ENCODE measurements at places on chromosomes 12 and 14. TPM values are rescaled to one million over a fixed set of nuclear protein-coding genes. Genes with fewer than 3 reads are reported as not detected.

GRCh38 chr12:117980616-117981015 lies 11.8 kb upstream of the KSR2 start:
- H3K4me1 ChIP-seq = no peaks in the 10 kb centered on the region
- H3K4me3 ChIP-seq = no peak overlapping the region
- no peaks in the 10 kb centered on the region for H3K36me3 ChIP-seq
- H3K27ac ChIP-seq = no peak overlapping the region
- peaks cover 2% of the 10 kb centered on the region for H3K27me3 ChIP-seq

GRCh38 chr14:29671034-29671433 lies 256.6 kb downstream of the PRKD1 start:
- H3K4me3 ChIP-seq = no peak overlapping the region
- H3K36me3 ChIP-seq = no peaks in the 10 kb centered on the region
- H3K4me1 ChIP-seq = peaks cover 7% of the 10 kb centered on the region
- no peak overlapping the region for H3K27ac ChIP-seq
- no peak for DNase-seq
- H3K27me3 ChIP-seq = no peaks in the 10 kb centered on the region

- no peak overlapping the region for H3K4me3 ChIP-seq
- H3K4me1 ChIP-seq = peaks cover 11% of the 10 kb centered on the region
- H3K27ac ChIP-seq = peak overlapping the region; percentile 74
- DNase-seq = no peak
- H3K36me3 ChIP-seq = peaks cover 36% of the 10 kb centered on the region
Observed at GRCh38 chr12:109912855-109913321, 12.8 kb downstream of the TCHP start.

GRCh38 chr12:110921262-110921661 lies 883 bp upstream of the MYL2 start:
- no peaks in the 10 kb centered on the region for H3K36me3 ChIP-seq
- peaks cover 13% of the 10 kb centered on the region for H3K4me1 ChIP-seq
- peaks cover 20% of the 10 kb centered on the region for H3K27me3 ChIP-seq
- DNase-seq = no peak
- H3K4me3 ChIP-seq = no peak overlapping the region

DNA sequence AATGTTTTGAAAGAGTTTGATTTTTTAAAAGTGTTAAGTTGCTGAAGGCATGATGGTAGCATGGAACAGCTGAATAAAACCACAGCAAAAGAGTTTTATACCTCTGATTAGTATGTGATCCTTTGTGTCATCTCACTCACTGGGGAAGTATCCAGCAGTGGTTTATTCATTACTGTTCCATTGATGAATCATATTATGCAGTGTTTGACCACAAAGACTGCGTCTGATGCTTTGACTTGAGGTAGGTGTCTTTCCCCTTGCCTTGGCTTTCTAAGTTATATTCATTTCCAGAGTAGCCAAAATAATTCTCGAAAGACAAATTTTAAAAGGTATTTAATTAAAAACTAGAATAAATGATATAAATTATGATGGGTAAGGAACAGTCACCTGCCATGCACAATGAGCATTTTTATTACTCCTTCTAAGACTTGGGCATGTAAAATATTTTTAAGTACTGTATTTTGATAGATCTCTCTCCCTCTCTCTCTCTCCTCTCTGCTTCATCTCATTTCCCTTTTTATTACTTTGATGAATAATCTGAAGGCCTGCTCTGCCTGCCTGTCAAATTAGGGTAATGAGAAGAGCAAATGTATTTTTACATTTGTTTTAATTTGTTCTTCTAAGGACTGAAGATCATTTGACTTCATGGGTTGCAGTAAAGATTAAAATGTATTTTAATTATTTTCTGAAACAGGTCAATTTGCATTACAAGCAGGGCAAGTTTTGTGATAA lies 164.9 kb downstream of the NAV3 start:
- H3K36me3 ChIP-seq = no peaks in the 10 kb centered on the region
- H3K4me3 ChIP-seq = no peak overlapping the region
- no peaks in the 10 kb centered on the region for H3K27me3 ChIP-seq
- H3K27ac ChIP-seq = no peak overlapping the region
- DNase-seq = no peak
- H3K4me1 ChIP-seq = peaks cover 14% of the 10 kb centered on the region

DNA sequence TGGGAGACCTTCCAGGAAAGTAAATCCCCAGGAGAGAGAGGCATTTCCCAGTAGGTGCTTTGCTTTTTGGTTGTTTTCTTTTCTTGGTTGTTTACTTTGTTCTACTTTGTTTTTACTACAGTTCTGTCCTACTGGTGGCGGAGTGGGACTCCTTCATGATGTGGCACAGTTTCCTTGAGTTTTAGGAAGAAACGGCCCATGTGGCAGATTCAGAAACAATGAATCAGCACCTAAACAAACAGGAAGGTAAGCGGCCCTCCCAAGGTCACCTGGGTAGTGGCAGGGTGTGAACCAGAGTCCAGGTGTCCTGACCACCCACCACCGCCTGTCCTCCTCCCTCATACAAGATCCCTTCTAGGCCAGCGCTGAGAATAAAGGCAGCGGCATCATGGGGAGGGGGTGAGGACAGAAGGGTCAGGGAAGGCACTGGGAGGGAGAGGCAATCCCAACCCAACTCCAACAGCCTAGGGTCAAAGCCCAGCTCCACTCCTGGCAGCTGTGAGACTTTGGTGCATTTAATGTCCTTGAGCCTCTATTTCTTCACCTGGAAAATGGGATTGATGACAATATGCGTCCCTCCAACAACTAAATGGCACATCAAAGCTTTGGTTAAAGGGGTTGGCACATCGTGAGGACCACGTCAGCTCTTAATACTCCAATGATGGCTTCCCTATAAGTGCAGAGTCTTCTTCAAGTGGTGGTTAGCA lies 111.5 kb upstream of the BCL2L14 start:
- H3K4me1 ChIP-seq = peaks cover 18% of the 10 kb centered on the region
- H3K27me3 ChIP-seq = peaks cover 18% of the 10 kb centered on the region
- no peaks in the 10 kb centered on the region for H3K36me3 ChIP-seq
- no peak for DNase-seq
- H3K4me3 ChIP-seq = no peak overlapping the region
- peak overlapping the region; percentile 77 for H3K27ac ChIP-seq

DNA sequence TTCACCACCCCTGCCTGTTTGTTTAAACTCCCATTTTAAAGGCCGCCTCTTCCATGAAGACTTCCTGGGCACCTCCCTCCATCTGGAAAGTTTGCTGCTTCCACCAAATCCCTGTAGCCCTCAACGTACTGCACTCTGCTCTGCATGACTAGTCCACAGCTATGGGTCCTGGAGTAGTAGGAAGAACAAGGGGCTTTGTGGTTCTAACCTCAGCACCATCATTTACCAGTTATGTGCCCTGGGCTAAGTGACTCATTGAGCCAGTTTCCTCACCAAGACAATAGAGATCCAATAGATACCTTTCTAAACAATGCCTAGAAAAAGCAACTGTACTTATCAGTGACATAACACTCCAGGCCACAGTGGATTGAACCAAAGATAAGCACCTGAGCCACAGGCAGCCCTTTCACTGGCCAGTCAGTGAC lies 8.5 kb upstream of the LTBP2 start:
- peaks cover 67% of the 10 kb centered on the region for H3K4me1 ChIP-seq
- no peak overlapping the region for H3K4me3 ChIP-seq
- DNase-seq = no peak
- peaks cover 1% of the 10 kb centered on the region for H3K36me3 ChIP-seq

DNA sequence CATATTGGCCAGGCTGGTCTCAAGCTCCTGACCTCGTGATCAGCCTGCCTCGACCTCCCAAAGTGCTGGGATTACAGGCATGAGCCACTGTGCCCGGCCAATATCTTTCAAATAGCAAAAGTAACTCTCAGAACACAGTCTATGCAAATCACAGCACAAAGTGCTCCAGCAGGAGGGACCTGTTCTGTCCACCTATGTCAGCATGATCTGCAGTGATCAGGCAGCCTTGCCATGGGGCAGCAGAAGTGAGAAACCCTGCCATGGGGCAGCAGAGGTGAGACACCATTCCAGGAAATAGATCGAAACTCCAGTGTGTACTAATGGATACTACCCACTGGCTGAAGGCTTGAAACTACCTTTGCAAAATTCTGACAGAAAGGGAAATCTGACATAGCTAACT lies 78.5 kb upstream of the EIF5 start:
- H3K4me3 ChIP-seq = no peak overlapping the region
- H3K27me3 ChIP-seq = peaks cover 14% of the 10 kb centered on the region
- no peak for DNase-seq
- H3K27ac ChIP-seq = no peak overlapping the region

GRCh38 chr14:52929192-52929807 lies 21.6 kb downstream of the FERMT2 start:
- H3K27ac ChIP-seq = peak overlapping the region; percentile 54
- peaks cover 3% of the 10 kb centered on the region for H3K36me3 ChIP-seq
- DNase-seq = no peak
- no peak overlapping the region for H3K4me3 ChIP-seq
- H3K27me3 ChIP-seq = no peaks in the 10 kb centered on the region

GRCh38 chr14:97267509-97267908 lies 470.3 kb downstream of the VRK1 start:
- H3K27me3 ChIP-seq = no peaks in the 10 kb centered on the region
- no peaks in the 10 kb centered on the region for H3K36me3 ChIP-seq
- no peak overlapping the region for H3K27ac ChIP-seq
- no peak for DNase-seq
- H3K4me1 ChIP-seq = no peaks in the 10 kb centered on the region
- H3K4me3 ChIP-seq = no peak overlapping the region

GRCh38 chr14:61603736-61604135 lies 91.6 kb upstream of the HIF1A start:
- DNase-seq = no peak
- H3K4me3 ChIP-seq = no peak overlapping the region
- H3K4me1 ChIP-seq = peaks cover 57% of the 10 kb centered on the region
- H3K27me3 ChIP-seq = no peaks in the 10 kb centered on the region

DNA sequence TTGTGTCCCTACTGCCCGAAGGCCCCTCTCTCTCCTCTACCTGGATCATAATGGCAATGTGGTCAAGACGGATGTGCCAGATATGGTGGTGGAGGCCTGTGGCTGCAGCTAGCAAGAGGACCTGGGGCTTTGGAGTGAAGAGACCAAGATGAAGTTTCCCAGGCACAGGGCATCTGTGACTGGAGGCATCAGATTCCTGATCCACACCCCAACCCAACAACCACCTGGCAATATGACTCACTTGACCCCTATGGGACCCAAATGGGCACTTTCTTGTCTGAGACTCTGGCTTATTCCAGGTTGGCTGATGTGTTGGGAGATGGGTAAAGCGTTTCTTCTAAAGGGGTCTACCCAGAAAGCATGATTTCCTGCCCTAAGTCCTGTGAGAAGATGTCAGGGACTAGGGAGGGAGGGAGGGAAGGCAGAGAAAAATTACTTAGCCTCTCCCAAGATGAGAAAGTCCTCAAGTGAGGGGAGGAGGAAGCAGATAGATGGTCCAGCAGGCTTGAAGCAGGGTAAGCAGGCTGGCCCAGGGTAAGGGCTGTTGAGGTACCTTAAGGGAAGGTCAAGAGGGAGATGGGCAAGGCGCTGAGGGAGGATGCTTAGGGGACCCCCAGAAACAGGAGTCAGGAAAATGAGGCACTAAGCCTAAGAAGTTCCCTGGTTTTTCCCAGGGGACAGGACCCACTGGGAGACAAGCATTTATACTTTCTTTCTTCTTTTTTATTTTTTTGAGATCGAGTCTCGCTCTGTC lies 1.8 kb downstream of the INHBE start:
- DNase-seq = no peak
- no peaks in the 10 kb centered on the region for H3K27me3 ChIP-seq
- no peak overlapping the region for H3K4me3 ChIP-seq
- H3K36me3 ChIP-seq = no peaks in the 10 kb centered on the region

DNA sequence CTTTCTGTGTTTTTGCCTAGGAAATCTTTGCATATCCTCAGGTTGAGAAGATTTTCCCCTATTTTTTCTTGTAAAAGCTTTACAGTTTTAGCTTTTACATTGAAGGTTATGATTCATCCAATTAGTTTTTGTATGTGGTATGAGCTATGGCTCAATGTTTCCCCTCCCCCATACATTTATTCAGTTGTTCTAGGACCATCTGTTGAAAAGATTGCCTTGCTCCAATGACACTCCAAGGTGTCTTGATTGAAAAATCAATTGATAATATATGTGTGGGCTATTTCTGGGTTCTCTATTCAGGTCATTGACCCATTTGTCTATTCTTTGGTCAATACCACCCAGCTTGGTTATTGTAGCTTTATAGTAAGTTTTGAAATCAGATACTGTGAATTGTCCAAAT lies 42.6 kb downstream of the LRTM2 start:
- H3K27me3 ChIP-seq = peaks cover 54% of the 10 kb centered on the region
- H3K4me3 ChIP-seq = no peak overlapping the region

- no peak for DNase-seq
- no peak overlapping the region for H3K27ac ChIP-seq
- no peak overlapping the region for H3K4me3 ChIP-seq
- no peaks in the 10 kb centered on the region for H3K4me1 ChIP-seq
- peaks cover 9% of the 10 kb centered on the region for H3K27me3 ChIP-seq
- H3K36me3 ChIP-seq = no peaks in the 10 kb centered on the region
Observed at GRCh38 chr14:33052943-33053342, 114.3 kb downstream of the NPAS3 start.

The ZNF26 gene
- total RNA-seq = 16.3 TPM

The BCAT1 gene
- total RNA-seq = 155 TPM

The CFAP251 gene
- 2.4 TPM for total RNA-seq

The GUCY2C gene
- total RNA-seq = not detected

The PIP4P1 gene
- total RNA-seq = 34.9 TPM

The TMEM263 gene
- 96.1 TPM for total RNA-seq

The SRRM4 gene
- not detected for total RNA-seq

The BEGAIN gene
- total RNA-seq = 7.0 TPM

All from osteocyte (in vitro differentiated cells).